ENCODE measurements at places on chromosomes 1 and 21.

- DNase-seq = no peak
Measured at GRCh38 chr1:209766051-209766450, 10.2 kb downstream of the TRAF3IP3 start.

GRCh38 chr1:38818175-38818976, 41.2 kb downstream of the RRAGC start:
- DNase-seq = peak; percentile 58

DNA sequence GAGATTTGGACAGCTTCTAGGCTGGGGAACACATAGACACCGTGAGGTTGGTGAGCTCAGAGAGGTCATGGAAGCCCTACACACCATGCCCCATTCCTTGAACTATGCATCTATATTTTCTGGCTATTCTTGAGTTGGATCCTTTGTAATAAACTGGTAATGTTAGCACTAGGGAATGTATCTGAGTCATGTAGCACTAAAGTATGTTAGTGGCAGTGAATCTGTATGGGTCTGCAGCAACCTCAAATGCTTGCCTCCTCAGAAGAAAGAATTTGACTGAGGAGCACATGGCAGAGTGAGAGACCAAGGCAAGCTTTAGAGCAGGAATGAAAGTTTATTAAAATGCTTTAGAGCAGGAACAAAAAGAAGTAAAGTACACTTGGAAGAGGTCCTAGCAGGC, 43.7 kb upstream of the LRRC7 start:
- DNase-seq = no peak

DNA sequence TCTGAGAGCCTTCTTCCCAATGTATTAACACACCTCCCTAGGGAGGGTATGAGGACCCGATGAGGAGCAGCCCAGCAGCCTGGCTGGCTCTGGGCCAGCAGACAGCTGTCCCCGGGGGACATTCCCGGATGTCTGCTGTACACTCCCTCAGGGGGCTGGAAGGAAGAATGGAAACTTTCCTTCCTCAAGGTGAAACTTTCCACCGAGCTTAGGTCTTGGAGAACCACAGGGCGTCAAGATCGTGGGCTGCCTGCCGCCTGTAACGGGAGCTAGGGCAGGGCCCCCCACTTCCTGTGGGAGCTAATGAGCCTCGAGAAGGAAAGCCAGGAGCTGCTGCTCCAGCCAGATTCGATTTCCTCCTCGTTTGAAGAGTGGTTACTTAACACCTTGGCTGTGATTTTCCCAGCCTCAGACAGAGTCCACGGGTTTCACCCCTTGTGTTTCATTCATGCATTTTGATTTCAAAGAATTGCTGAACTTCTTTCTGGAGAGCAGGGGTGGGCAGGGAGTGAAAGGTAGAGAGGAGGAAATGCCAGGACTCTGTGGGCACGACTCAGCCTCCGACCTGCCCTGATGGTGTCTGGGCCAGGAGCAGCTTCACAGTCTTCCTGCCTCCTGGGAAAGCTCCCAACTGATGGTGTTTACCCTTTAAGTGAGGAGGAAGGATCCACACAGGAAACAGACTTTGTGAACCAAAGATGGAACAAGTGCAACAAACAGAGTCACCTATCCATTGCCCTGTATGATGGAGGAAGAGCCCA, 29.7 kb downstream of the UBE2T start:
- DNase-seq = no peak

GRCh38 chr1:107941531-107941930, 23.4 kb downstream of the VAV3 start:
- no peak for DNase-seq

GRCh38 chr1:115210302-115210711, 121.0 kb upstream of the TSPAN2 start:
- DNase-seq = no peak

- DNase-seq = no peak
Measured at GRCh38 chr1:205593532-205593931, 38.3 kb downstream of the ELK4 start.
